ENCODE measurements at places on chromosomes 12 and 14.

DNA sequence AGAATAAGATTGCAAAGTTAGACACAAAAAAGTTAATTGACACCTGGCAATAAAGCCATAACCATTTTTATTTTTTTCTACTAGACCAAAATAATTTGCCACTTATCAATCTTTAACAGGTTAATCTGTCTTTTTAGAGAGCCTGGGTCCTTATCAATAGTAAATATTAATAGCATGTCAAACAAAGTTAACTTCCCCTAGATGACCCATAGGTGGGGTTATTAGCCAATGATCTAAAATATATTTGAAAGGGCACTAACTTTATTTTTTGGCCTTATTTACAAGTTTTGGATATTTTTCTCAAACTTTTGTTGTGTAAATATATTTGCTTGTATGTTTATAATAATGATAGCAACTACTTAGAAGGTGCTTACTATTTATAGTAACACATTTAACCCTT lies 3.9 kb downstream of the ANKRD33 start:
- DNase-seq = no peak

- DNase-seq = no peak
Observed at GRCh38 chr14:98909251-98909944, 362.6 kb downstream of the BCL11B start.

DNA sequence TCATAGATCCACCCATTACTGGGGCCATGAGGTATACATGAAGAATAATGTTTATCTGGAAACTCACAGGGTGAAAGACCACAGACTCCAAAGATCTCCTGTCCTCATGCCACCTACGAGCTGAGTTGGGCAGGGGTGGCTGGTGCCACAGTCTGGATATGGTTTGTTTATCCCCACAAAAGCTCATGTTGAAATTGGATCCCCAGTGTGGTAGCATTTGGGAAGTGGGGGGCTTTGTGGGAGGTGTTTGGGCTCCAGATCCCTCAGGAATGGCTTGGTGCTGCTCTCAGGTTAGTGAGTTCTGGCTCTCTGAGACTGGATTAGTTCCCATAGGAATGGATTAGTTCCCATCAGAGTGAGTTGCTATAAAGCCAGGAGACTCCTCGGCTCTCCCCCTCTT lies 192.3 kb upstream of the FSCB start:
- no peak for DNase-seq

GRCh38 chr12:122452701-122453285 lies 30.3 kb upstream of the CLIP1 start:
- DNase-seq = no peak

- DNase-seq = no peak
Observed at GRCh38 chr12:62757048-62757447, 177.9 kb downstream of the PPM1H start.

DNA sequence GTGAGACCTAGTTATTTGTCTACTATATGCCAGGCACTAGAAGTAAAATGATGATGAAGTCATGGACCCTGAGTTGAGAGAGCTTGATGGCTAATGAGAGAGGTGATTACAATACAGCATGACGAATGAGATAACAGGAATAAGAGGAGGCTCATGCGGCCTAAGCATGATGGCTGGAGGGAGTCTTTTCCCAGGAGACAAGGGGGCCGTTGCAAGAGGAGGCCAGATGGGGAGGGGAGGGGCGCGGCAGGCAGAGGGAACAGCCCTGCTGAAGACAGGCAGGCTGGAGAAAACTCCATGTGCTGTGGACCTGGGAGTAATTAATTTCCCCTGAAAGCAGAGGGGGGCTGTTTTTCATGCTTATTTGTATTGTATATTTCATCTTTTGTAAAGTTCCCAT lies 144.7 kb upstream of the RFLNA start:
- DNase-seq = no peak

GRCh38 chr12:84375449-84376170 lies 537.0 kb downstream of the SLC6A15 start:
- DNase-seq = no peak

DNA sequence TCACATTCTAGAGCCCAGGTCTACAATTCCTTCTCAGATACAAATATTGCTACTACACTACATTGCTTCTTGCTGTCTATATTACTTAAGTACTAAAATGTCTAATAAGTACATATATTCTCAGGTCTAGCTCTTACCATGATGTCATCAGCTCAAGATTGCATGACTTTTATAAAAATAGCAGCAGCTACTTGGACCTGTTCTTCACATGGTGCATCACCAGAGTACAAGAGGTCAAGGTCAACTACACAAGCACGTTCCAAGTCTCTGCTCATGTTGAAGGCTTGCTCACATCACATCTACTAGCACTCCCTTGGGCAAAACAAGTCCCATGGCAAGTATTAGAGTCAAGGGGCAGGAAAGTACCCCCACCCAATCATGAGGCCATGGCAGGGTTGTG lies 465.6 kb downstream of the MED13L start:
- no peak for DNase-seq

- no peak for DNase-seq
Observed at GRCh38 chr14:76196980-76197695, 45.4 kb downstream of the GPATCH2L start.

DNA sequence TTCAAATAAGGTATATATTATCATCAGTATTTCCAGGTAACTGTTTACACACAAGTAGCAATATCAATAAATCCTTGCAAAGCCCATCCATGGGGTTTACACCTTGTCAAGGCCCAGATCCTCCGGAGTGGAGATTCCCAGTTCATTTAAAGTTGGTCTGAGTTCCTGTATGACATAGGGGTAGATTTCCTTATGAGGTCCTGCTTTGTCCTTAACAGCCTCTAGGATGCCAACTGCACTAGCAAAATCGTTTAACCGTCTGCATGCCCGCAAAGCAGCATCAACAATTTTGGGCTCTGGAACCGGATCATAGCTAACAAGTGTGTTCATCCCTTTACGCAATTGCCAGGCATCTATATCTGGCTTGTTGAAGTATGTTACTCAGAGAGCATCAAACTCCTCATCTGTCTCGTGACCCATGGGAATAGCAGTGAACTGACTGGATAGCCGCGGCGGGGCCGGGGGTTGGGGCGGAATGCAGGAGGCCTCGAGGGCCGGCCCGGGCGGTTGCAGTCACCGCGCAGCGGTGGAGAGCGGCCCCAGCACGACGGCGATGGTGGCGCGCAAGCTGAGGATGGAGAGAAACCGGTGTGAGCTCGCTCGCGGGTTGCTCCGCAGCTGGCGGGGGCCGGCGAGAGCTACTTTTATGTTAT lies 30.6 kb upstream of the FBXO34 start:
- no peak for DNase-seq

- no peak for DNase-seq
Observed at GRCh38 chr12:59780605-59781135, 184.8 kb downstream of the SLC16A7 start.

DNA sequence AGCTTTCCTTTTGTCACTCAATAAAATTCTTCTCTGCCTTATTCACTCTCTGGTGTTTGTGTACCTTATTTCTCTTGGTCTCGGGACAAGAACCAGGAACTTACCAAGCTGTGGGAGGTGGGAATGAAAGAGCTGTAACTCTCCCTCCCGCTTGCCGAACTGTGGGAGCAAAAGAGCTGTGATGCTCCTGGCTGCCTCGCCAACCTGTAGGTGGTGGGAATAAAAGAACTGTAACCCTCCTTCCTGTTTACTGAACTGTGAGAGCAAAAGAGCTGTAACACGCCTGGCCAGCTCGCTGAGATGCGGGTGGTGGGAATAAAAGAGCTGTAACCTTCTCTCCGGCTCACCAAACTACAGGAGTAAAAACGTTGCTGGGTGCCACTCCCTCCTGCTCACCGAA lies 314.1 kb upstream of the LRIG3 start:
- DNase-seq = no peak

DNA sequence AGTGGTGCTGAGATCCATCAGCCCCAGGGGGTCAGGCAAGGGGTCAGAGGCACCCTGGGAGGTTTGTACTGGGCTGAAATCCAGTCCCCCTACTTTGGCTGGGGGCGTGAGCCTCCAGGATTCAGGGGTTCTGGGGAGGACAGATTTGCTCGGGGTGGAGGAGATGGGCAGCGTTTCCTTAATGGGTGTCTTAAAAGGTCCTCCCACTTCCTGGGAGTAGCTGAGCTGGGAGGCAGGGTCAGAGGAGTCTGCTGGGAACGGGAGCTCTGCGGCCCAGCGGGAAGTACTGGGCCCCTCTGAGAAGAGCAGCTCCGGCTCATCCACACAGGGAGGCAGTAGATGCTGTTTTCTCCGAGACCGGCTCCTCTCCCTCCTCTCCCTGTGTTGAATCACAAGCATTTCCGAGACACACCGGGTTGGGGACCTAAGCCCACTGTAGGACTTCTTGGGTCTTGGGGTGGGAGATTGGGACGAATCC lies 2.1 kb upstream of the TEX52 start:
- DNase-seq = no peak

- no peak for DNase-seq
Observed at GRCh38 chr14:64806862-64807495, 72.7 kb downstream of the SPTB start.

GRCh38 chr12:73307260-73307659 lies 1035.1 kb downstream of the TRHDE start:
- no peak for DNase-seq

DNA sequence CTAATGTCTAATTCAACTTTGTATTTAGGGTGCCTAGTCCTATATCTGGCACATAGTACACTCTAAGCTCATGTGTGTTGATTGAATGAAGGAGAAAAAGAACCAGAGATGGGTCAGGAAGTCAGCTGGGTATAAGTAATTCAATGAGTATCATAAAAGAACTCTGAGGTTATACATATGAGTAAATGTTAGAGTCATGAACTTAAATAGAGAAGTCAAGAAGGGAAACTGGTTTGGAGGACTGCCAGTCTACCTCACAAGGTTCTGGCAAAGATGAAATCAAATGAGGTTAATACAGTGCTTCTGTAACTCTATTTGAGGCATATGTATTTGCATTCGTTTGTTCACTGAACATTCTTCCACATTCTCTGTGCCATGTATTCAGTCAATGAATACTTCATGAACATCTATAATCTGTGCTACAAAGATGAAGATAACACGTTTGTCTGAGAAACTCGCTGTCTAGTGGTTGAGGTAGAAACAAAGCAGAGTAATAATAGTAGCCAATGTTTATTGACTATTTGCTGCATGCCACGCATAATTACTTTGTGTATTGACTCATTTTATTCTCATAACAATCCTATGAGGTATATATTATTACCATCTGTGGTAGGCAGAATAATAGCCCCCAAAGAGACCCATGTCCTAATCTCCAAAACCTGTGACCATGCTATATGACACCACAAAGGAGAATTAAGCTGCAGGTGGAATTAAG lies 88.9 kb downstream of the PTGER2 start:
- DNase-seq = no peak

GRCh38 chr14:92316937-92317336 lies 6.0 kb upstream of the SLC24A4 start:
- no peak for DNase-seq

DNA sequence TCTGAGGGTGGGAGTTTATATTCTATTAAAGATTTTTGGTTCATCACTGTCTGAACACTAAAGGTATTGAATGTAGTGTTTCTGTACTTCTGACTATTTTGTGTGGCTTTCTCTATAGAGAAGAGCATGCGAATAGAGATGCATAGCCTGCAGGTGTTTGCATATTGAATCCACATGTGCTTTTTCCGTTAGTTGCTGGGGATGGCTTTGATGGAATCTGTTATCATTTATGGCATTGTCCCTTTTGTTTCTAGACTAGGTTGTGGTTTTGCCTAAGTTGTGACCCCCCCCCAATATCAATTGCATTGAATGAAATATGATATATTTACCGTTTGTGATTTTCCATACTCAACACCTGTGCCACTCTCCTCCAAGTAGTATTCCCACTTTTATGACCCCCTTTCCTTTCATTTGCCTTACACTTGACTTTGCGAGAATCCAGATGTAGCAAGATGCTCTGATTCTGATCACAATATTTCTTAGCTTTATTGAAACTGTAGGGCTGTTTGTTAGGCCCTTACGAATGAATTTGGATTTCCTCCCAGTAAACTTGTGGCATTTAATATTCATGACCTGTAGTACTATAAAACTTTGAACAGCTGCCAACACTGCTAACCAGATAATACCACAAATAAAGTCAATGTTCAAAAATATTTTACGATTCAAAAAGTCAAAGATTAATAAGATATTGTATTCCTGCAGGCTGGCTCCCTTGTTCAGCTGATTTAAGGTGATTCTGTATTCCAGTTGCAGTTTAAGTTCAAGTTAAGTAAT lies 176.4 kb downstream of the TMTC2 start:
- no peak for DNase-seq

DNA sequence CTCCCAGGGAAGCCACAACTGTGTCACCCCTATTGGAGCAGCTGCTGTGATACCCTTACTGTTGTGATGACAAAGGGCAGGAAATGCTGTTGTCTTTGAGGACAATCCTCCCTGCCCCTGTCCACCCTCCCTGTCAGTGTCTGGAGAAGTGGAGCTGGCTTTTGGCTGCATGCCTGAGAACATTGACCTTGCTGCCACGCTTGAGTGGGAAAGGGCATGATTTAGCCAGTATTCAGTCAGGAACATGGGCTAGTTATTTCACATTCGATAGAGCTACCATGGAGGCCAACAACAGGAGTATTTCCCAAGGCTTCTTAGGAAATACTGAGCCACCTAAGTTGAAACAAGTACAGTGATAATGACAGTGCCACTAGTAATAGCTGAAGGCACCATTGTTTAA lies 59.4 kb downstream of the MYRFL start:
- no peak for DNase-seq

- no peak for DNase-seq
Observed at GRCh38 chr12:67598598-67598997, 49.9 kb upstream of the DYRK2 start.

- DNase-seq = peak; percentile 63
Observed at GRCh38 chr12:9634177-9634803, 26.6 kb upstream of the KLRB1 start.

DNA sequence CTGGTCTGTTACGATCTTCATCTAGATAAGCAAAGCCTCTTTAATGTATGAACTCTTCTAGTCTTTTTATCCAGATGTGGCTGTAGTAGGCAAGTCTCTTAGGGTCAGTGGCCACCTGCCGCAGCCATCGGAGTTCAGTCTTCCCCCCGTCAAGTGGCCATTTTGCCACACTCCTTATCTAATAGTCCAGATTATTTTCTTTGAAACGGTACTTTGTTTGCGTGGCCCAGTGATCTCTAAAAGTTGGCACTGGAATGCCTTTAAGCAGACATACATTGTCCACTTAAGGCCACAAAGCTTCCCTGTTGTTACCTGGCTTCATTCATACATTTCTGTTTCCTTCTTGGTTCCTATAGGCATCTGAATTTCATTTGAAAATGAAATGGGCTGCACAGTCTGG lies 36.0 kb upstream of the BMAL2 start:
- no peak for DNase-seq

DNA sequence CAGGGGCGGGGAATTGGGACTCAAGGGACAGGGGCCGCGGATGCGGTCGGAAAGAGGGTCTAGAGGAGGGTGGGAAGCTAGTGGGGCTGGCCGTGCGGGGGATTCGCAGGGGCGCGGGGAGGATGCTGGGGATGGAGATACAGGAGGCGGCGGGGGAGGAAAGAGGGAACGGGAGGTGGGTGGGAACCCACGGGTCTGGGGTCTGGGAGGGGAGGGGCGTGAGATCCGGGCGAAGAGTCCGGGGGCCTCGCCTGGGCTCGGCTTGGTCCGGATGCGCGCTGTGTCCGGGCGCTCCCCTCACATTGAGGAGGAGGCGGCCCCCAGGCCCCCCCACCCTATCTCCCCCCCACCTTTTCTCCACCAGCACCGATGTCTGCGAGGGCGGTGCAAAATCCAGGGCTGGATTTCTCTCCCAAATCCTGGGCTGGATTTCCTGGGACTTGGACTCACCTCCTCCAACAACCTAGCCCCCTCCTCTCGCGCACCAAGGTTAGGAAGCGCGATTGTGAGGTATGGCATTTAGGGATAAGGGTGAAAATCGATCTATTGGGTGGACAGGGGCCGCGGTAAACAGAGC lies at the start of gene AGAP2:
Gene AGAP2, minus strand, starts transcription at position 82 of the 577 bp plus-strand sequence. CDS start 496 bp downstream, outside the sequence.
- DNase-seq = no peak
